ENCODE measurements at places on chromosomes 16 and 17. TPM values are rescaled to one million over a fixed set of nuclear protein-coding genes. Genes with fewer than 3 reads are reported as not detected.

TTYH2 gene
- total RNA-seq: 10.6 TPM

- DNase-seq: no peak
Measured at GRCh38 chr17:65483438-65483837, 78.0 kb downstream of the AXIN2 start.

SPATA22 gene
- not detected for total RNA-seq

GRCh38 chr16:89324056-89325010 is 106.8 kb downstream of the ZNF778 start:
- DNase-seq: no peak

- peak; percentile 84 for DNase-seq
Measured at GRCh38 chr16:52308051-52308450, 238.9 kb downstream of the TOX3 start.

HSPB9 gene
- total RNA-seq: not detected

DNA sequence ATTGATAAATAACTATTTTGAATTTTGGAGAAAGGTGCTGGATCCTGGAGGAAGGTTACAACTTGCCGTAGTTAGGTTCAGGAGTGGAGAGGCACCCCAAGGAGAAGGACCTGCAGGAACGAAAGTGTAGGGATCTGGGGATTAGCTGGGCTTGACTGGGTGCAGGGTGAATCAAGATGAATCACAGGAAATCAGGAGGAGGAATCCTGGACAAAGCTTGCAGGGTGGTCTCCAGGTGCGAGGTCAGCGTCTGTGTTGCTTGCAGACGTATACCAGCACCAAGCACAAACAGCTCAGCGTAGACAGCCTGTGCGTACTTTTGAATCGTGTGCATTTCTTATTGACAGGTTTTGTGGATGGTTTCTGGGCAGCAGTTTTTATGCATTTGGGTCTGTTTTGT is 144.3 kb downstream of the MSI2 start:
- DNase-seq: no peak

GRCh38 chr16:85452364-85453193 is 160.5 kb upstream of the GSE1 start:
- no peak for DNase-seq

HP gene
- 450 TPM for total RNA-seq

CHST4 gene
- 0.95 TPM for total RNA-seq

Data from lung (tissue), 17 donors.